ENCODE measurements at places on chromosomes 5 and 9.

DNA sequence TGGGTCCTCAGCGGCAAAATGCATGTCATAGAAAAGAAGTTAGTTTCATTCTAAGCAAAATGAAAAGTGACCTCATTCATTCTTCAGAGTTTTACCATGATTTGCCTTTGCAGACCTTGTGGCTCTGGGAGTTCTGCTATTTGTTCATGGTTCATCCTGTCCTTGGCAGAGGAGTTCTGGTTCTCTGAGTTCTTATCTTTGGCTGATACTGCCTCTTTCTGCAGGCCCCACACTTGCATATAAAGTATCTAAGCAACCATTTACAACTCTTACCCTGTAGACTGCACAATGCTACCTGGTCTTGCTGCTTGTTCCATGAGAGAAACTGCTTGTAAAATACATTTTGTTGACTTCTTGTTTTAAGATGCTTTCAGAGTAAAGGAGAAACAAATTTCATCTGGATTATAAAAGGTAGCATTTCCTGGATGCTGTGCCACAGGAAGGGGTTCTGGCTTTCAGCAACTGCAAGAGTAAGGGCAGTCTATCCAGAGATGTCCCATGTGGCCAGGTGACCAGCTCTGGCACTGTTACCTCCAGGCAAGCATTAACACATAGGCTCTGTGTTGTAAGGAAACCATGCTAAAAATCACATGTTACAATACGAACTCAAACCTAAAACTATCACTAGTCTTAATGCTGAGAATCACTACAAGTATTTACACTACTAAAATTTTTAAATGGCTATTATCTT, 513.2 kb downstream of the SPOCK1 start:
- no peak for DNase-seq

GRCh38 chr5:33308586-33308985, 132.2 kb upstream of the TARS1 start:
- DNase-seq = no peak

GRCh38 chr5:11075035-11075805, 314.2 kb upstream of the DAP start:
- DNase-seq = no peak

- no peak for DNase-seq
Observed at GRCh38 chr9:125227761-125228160, 13.4 kb downstream of the HSPA5 start.

- DNase-seq = no peak
Observed at GRCh38 chr5:143521846-143522400, 118.4 kb upstream of the NR3C1 start.

DNA sequence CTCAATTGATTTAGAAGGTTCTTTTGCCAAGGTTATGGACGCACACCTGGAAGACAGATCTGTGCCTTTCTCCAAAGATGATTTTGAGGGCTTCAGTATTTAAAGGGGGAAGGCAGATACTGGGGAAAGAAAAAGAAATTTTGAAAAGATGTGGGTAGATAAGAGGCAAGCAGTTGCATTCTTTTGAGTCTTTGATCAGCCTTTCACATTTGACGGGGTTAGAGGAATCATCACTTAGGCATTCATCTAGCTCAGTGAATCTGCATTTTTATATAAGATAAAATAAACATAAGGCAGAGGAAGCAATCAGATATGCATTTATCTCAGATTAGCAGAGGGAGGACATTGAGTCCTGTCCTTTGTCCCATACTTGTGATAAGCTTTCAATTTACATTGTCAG, 243.4 kb upstream of the RAI14 start:
- no peak for DNase-seq

GRCh38 chr9:115756736-115757135, 396.9 kb upstream of the PAPPA start:
- DNase-seq = no peak

GRCh38 chr9:106528158-106528557, 334.8 kb upstream of the ZNF462 start:
- DNase-seq = no peak

GRCh38 chr9:132239999-132240840, 78.4 kb downstream of the NTNG2 start:
- DNase-seq = no peak

DNA sequence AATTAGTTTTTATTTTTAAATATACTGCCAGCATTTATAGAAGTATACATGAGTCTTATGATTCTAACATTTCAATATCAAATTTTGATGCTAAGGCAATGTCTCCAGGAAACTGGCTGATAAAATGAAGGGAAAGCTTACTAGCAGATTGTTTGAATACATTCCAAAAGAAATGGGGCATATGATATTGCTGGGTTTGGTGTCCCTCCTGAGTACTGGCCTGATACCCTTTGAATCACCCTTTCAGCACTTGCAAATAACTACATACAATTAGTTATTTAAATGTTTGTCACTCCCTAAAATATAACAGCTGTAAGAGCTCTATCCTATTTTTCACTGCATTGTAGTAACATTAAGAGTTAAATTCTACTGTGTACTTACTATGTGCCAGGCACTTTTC, 360.8 kb downstream of the HCN1 start:
- DNase-seq = no peak

DNA sequence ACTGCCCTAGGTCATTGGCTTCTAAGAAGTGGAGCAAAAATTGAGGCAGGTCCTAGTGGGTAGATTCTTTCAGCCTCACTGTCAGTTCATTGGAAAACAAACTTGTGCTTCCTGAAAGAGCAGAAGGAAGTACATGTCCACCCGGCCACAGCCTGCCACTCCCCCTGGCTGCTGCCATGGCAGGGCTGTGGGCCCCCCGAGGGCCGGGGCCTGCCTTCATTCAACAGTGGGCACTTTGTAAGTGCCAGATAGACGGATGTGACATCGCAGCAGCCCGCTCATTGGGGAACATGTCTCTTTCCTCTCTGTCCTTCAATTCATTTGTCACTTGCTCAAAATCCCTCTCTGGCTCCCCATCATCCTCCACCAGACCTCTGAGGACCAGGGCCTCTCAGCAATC, 20.6 kb upstream of the NEURL1B start:
- DNase-seq = no peak

- DNase-seq = no peak
Observed at GRCh38 chr5:169831331-169831730, 149.0 kb downstream of the INSYN2B start.

DNA sequence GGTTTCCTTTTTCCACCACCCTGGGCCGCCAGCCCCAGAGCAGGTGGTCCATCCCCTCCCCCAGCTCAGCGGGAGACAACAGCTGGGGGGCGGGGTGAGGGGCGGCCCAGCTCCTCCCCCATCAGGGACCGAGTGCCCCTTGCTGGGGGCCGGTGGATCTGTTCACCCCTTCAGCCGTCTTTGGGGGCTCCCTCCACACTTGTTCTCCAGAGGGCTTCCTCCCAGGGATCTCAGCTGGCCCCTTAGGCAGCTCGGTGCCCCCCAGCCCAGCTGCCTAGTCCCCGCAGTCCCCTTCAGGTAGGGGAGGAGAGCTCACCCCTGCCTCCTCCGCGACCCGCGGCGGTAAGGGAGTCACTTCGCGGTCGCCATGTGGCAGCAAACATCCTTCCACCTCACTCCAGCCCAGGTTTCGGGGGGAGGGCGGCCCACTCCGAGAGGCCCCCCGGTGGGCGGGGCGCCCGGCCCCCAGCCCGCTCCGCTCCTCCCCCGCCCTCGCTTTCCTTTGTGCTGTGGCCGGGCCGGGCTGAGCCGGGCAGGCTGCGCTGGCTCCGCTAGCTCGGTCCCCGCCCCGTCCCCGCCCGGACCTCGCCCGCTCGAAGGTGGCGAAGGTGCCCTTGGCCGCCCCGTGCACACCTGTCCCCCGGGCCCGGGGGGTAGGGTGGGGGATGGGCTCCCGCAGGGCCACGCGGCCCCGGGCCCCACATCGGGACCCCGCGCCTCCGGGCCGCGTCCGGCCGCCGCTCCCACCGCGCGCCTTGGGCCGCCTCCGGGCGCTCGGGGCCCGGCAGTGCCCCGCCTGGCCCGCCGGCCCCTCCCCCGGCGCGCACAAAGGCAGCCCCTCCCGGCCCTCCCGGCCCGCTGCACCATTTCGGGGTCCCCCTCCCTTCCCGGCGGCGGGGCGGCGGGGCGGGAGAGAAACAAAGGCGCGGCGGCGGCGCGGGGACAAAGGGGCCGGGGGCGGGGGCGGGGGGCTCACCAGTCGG, 683 bp downstream of the DBN1 start:
- peak; percentile 77 for DNase-seq

- no peak for DNase-seq
Observed at GRCh38 chr5:154614125-154614524, 136.1 kb upstream of the HAND1 start.

- no peak for DNase-seq
Observed at GRCh38 chr5:93053825-93054224, 527.2 kb downstream of the NR2F1-AS1 start.

- DNase-seq = no peak
Observed at GRCh38 chr9:93186215-93186945, 2.4 kb downstream of the WNK2 start.

DNA sequence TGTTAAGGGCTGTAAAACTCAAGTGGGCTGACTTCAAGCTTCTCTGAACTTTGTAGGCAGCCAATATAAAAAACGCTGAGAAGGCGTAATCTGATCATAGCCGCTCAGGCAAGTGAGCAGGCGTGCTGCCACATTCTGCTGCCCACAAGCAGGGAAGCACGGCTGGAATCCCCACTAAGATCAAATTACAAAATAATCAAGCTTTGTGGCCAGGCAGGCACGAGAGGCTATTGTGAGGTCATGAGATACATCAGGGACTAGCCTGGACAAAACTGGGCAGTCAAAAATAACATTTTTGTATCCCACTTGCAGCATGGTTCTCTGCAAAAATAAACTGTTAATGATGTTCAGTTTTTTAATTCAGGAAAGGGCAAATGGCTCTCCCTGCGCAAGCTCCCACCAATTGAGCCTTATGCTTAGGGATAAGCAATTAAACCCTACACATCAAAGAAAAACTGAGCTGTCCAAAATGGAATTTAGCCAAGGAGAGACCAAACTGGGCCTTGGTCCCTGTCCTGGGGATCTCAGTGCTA, 64.0 kb downstream of the POU5F2 start:
- DNase-seq = peak; percentile 79

GRCh38 chr5:79850941-79851340, 140.1 kb downstream of the MTX3 start:
- no peak for DNase-seq

DNA sequence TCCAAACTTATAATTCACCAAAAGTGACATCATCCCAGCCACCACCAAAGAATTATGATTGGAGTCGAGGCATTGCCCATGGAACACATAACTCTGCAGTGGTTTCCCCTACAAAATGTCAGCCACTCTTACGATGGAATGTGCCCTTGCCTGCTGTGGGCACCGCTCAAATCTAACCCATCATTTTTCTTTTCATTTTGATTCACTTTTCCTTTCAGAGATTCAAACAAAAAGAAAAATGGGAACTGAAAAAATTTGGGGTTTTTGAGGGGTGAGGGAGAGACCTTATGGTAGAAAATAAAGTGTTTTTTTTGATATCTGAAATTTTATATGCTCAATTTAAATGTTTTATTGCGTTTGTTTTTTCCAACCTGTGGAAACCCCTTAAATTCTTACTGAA, 28.1 kb downstream of the SMARCA2 start:
- no peak for DNase-seq

All from femur (tissue), 1 donor.